ENCODE measurements at places on chromosomes 2 and 18. TPM values are rescaled to one million over a fixed set of nuclear protein-coding genes. Genes with fewer than 3 reads are reported as not detected.

Gene MOB1A
- 112 TPM for total RNA-seq

GRCh38 chr2:168573128-168573903 lies 117.2 kb downstream of the CERS6 start:
- no peak for DNase-seq

DNA sequence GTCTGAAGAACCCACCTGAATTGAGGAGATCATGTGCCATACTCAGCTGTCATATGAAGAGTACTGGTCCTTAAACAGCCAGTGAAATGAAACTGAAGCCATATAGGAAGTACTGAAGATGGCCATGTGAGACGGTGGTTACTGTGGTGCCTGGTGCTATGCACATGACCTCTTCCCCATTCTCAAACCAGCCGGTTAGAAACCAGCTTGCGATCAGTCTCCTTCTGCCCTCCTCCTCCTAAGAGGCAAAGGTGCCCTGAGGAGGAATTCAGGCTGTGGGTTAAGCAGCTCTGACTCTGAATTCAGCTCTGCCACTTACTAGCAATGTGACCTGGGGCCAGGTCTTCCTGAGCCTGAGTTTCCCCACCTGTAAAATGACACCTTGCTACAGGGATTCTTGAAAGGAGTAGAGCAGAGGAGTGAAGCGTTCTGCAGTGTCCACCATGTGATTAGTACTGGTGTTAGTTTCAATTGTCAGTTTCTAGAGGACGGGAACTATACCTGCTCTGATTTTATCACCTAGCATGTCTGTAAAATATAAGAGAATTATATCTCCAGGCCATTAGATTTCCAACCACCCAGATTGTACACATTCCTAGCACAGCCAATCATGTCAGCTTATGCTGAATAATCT lies 5.1 kb downstream of the FECH start:
- no peak for DNase-seq

Gene POU3F3
- total RNA-seq, result 0.35 TPM

GRCh38 chr2:163319006-163319405 lies 416.8 kb downstream of the FIGN start:
- no peak for DNase-seq

Gene FEV
- total RNA-seq, result not detected

Gene CD8B2
- not detected for total RNA-seq

DNA sequence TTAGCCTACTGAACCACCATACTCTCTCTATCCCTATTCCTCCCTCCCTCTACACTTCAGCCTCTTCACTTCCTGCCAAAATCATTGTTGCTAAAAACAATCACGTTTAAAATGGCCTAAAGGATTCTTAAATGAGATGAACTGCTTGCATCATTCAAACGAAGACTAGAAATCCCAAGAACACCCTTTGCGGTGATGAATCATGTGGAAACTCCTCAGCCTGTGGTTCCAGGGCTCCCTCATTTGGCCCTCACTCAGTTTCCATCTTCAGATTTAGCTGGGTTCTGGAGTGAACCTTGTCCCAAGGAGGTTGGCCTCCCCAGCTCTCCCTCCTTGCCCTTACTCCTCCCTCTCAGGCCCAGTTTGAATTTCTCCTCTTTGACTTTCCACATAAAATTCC lies 125.6 kb upstream of the CDC42EP3 start:
- DNase-seq, result no peak

DNA sequence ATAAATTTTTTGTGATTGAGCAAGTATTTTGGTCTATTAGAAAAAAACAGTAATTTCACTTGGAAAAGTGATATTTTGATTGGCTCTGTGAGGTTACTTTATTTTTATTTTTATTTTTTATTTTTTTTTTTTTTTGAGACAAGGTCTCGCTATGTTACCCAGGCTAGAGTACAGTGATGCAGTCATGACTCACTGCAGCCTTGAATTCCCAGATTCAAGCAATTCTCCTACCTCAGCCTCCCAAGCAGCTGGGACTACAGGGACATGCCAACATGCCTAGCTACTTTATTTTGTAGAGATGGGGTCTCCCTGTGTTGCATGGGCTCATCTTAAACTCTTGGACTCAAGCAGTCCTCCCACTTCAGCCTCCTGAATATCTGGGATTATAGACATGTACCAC lies 60.9 kb upstream of the MGAT5 start:
- no peak for DNase-seq

Gene LCT
- total RNA-seq, result not detected

GRCh38 chr2:207231106-207231865 lies 65.5 kb upstream of the KLF7 start:
- no peak for DNase-seq

DNA sequence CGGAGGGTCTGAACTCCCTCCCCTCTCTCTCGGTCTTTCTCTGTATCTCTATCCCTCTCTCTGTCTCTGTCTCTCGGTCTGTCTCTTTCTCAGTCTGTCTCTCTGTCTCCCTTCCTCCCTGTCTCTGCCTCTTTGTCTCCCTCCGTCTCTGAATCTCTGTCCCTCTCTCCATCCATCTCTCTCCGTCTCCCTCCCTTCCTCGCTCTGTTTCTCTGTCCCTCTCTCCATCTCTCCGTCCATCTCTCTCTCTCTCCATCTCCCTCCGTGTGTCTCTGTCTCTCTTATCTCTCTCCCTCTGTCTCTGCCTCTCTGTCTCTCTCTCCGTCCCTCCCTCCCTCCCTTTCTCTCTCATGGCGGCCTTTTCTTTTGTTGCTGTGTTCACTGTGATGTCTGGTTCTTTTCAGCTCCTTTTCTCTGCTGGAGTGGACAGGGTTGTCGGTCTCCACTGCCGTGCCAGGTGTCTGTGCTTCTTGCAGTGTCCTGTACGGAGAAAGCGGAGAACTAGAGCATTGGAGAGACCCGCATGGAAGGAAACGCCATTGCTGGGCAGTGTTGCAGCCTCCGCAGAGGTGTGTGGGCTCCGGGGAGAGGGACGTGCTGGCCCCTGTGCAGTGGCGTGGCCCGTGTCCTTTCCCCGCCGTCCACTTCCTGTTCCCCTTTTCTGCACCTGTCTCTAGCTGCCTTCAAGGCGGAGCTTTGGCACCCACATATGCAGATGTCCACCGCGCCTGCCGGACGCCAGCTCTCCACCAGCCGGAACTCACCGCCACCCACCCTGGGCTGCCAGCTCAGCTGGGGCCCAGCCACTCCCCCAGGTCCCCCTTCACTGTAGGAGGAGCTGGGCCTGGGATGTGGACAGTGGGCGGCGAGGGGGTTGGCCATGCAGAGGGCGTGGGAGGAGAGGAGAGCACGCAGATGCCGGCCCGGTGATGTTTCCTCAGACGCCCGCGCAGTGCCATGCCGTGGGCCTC lies 113.1 kb downstream of the NFATC1 start:
- no peak for DNase-seq

DNA sequence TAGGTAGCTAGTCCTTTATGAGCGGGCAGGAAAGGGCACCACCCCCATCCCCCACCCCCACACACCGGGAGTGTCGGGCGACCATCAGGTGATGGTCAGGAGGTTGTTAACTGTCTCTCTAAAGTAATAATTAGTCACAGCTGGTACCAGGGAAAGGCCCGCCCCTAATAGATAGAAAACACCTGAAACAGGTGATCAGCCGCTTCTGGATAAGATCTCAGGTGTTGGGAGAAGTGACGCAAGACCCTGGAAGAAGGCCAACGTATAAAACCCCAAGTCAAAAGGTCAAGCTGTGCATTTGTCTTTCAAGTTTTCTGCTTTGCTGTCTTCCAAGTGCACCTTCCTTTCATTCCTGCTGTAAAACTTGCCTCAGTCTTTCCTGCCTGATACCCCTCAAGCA lies 59.6 kb upstream of the LINC00305 start:
- no peak for DNase-seq

Gene STPG4
- not detected for total RNA-seq

DNA sequence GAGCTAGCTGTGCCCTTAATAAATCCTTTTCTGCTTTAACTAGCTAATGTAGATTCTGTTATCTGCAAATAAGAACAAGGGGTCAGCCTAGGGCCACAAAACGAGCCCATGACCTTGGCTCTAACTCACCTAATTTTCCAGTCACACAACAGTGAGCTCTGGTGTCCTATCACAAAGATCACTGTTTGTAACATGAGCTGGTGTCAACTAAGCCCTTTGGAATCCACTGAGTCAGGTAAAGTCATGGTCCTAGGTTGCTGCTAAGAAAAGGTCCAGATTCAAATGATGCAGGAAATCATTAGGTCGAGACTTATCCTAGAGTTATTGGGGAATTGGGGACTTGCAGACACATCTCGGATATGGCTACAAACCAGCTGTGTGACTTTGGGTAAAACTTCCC lies 49.9 kb downstream of the ST8SIA5 start:
- DNase-seq, result no peak

Gene CGREF1
- 3.4 TPM for total RNA-seq

GRCh38 chr2:209808521-209808920 lies 36.9 kb downstream of the UNC80 start:
- DNase-seq, result no peak

- DNase-seq, result no peak
These were observed 3.0 kb upstream of the CPS1 start for GRCh38 chr2:210553373-210553772.

- no peak for DNase-seq
These were observed 46.6 kb downstream of the THUMPD2 start for GRCh38 chr2:39732482-39732881.

Data from glomerular endothelial cell (primary cell).